Esophagus squamous epithelium (tissue), 5 donors: ENCODE measurements at places on chromosomes 4 and X.
A peak's percentile ranks its signal among the peaks of the same experiment; 100 is the strongest.

DNA sequence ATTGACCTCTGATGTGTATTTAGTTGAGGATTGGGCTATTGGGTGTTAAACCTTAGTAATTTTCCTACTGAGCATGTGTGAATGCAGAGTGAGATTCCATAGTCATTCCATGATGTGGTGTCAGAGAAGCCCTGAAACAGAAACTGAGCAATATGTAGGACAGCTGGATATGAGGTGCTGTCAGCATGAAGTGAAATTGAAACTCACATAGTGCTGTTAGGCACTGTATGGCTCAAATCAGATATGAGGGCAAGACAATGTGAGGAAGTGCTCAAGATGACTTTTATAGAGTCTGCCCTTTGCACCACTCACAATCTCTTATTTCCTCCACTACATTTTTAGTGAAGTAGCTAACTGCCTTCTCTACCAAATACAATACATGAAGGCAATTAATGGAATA, 188.3 kb downstream of the SH3BGRL start:
- no peak overlapping the region for H3K27ac ChIP-seq
- H3K4me1 ChIP-seq = no peaks in the 10 kb centered on the region
- no peak overlapping the region for H3K4me3 ChIP-seq
- no peaks in the 10 kb centered on the region for H3K27me3 ChIP-seq

- H3K27me3 ChIP-seq = no peaks in the 10 kb centered on the region
- H3K4me1 ChIP-seq = peaks cover 31% of the 10 kb centered on the region
- H3K27ac ChIP-seq = peak overlapping the region; percentile 93
- DNase-seq = no peak
- H3K36me3 ChIP-seq = no peaks in the 10 kb centered on the region
- H3K4me3 ChIP-seq = peak overlapping the region; percentile 89
These were observed 828 bp downstream of the MCUB start for GRCh38 chr4:109560687-109561461.

DNA sequence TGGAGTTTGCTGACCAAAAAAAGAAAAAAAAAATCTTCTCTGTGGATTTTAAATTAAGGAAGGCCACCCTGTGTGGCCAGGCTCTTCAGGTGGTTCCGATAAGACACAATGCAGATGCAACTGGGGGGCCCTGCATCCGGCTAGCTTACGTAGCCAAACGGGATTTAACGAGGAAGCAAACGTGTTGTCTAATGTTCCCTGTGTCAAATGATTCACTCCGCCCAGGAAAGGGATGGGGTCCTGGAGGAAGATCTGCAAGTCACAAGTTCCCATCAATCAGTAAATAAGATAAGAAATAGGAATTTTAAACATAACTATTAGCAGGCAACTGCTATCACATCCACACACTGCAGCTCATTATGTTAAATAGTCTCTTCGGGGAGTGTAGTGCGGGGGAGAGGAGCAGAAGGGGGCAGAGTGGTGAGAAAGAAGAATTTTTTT, 216.4 kb upstream of the GYPA start:
- no peaks in the 10 kb centered on the region for H3K4me1 ChIP-seq
- H3K27ac ChIP-seq = no peak overlapping the region

- H3K36me3 ChIP-seq = no peaks in the 10 kb centered on the region
- DNase-seq = no peak
- no peaks in the 10 kb centered on the region for H3K4me1 ChIP-seq
- no peaks in the 10 kb centered on the region for H3K27me3 ChIP-seq
These were observed 7.0 kb downstream of the SLC9B1 start for GRCh38 chr4:103012551-103012950.

DNA sequence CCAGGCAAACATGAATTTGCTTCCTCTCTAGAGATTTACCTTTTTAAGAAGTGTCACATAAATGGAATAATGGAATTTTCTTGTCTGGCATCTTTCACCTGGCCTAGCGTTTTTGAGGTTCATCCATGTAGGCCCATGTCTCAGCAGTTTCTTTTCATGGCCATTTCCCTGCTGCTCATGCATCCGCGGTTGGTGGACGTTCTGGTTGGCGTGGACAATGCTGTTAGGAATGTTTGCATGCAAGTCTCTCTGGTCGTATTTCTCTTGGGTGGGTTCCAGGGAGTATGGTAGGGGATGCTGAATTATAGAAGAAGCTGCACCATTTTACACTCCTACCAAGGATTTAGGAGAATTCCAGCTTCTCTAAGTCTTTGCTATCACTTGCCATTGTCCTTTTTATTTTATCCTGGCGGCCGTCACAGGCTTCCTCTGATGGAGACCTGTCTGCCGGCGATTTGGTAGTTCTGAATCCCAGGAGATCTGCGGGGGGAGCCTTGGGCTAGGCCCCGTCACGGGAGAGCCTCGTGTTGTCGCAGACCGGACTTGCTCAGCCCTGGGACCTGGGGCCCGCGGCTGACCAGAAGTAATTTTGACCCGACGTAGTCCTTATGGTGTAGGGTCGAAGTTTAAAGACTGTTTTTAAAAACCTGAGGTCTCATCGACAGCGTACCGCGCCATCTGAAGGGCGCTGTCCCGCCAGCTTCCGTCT, 56.9 kb upstream of the TADA2B start:
- H3K27me3 ChIP-seq = no peaks in the 10 kb centered on the region
- peaks cover 38% of the 10 kb centered on the region for H3K4me1 ChIP-seq
- H3K4me3 ChIP-seq = peak overlapping the region; percentile 61
- peak overlapping the region; percentile 93 for H3K27ac ChIP-seq

- no peaks in the 10 kb centered on the region for H3K4me1 ChIP-seq
- H3K36me3 ChIP-seq = no peaks in the 10 kb centered on the region
- no peaks in the 10 kb centered on the region for H3K27me3 ChIP-seq
- DNase-seq = no peak
- H3K4me3 ChIP-seq = no peak overlapping the region
These were observed 60.4 kb downstream of the NRK start for GRCh38 chrX:105882581-105883275.

- no peaks in the 10 kb centered on the region for H3K36me3 ChIP-seq
- no peaks in the 10 kb centered on the region for H3K4me1 ChIP-seq
- no peak overlapping the region for H3K4me3 ChIP-seq
- H3K27ac ChIP-seq = no peak overlapping the region
- no peak for DNase-seq
These were observed 114.6 kb upstream of the CBR4 start for GRCh38 chr4:169124661-169125060.

DNA sequence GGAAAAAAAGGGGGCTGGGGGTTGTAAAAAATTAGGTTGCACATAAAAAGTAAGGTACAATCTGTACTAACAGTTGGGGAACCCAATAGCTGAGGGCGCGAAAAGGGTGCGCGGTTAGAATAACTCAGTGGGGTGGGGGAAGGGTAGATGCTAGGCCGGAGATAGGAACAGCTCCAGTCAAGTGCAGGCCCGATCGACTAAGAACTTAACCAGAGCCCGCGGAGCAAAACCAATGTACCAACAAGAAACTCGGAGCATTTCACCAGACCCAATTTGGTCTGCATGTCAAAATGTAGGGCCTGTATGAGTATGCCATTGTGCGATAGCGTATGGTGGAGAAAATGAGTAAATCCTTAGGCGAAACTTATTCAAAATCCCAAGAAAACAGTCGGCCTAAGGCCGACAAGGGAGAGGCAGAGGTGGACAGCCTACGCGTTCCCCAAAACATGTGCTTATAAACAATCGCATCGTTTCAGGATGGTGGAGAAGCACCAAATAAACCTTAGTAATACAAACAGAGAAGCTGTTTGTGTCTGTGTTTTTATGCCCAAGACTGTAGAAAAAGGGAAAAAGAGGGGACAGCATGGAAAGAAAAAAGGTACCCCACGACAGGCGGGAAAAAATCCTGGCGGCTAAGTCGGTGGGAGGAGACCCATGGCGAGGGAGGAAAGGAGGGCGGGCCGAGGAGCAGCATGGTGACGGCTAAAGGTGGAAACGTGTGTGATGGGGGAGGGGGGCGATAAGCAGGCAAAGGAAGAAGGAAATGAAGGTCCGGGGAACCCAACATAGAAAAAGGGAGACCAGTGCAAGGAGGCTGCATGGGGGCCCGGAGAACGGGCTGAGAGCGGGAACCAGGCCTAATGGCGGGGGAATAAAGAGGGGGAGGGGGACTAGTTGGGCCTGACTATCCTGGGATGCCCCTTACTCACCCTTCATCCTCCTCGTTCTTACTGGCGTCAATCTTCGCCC, 990 bp downstream of the HNRNPD start:
- H3K4me3 ChIP-seq = peak overlapping the region; percentile 93
- H3K27me3 ChIP-seq = no peaks in the 10 kb centered on the region
- peak; percentile 3 for DNase-seq
- peaks cover 46% of the 10 kb centered on the region for H3K4me1 ChIP-seq

- H3K27ac ChIP-seq = no peak overlapping the region
- no peaks in the 10 kb centered on the region for H3K36me3 ChIP-seq
- no peaks in the 10 kb centered on the region for H3K4me1 ChIP-seq
- DNase-seq = no peak
These were observed 10.8 kb downstream of the CLCN4 start for GRCh38 chrX:10167573-10167972.

GRCh38 chr4:5632571-5632970, 75.8 kb downstream of the EVC2 start:
- no peaks in the 10 kb centered on the region for H3K27me3 ChIP-seq
- no peak for DNase-seq
- peaks cover 5% of the 10 kb centered on the region for H3K36me3 ChIP-seq
- H3K4me1 ChIP-seq = no peaks in the 10 kb centered on the region

GRCh38 chrX:153450949-153451277, 5.1 kb upstream of the TREX2 start:
- H3K27ac ChIP-seq = no peak overlapping the region
- no peaks in the 10 kb centered on the region for H3K27me3 ChIP-seq
- no peaks in the 10 kb centered on the region for H3K4me1 ChIP-seq
- no peak for DNase-seq
- H3K4me3 ChIP-seq = no peak overlapping the region
